ENCODE measurements at places on chromosomes 7 and 10.

- DNase-seq = peak; percentile 9
Observed at GRCh38 chr10:26408858-26409494, 29.2 kb upstream of the APBB1IP start.

DNA sequence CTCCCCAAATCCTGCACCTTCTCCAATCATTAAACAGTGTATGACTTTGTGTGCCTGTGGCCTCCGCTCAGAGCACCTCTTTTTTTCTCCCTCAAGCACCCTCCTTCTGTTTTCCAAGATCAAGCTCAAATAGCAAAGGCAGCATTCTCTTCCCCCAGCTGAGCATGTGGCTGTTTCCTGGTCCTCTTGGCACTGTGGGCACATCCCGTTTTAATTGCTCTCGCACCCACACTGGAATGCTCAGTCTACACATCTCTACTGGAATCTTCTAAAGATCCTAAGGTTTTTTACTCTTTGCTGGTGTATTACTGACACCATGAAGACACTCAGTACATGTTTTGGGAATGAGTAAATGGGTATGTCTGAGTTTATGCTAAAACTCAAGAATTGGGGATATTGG, 107.4 kb downstream of the WDFY4 start:
- DNase-seq = no peak

DNA sequence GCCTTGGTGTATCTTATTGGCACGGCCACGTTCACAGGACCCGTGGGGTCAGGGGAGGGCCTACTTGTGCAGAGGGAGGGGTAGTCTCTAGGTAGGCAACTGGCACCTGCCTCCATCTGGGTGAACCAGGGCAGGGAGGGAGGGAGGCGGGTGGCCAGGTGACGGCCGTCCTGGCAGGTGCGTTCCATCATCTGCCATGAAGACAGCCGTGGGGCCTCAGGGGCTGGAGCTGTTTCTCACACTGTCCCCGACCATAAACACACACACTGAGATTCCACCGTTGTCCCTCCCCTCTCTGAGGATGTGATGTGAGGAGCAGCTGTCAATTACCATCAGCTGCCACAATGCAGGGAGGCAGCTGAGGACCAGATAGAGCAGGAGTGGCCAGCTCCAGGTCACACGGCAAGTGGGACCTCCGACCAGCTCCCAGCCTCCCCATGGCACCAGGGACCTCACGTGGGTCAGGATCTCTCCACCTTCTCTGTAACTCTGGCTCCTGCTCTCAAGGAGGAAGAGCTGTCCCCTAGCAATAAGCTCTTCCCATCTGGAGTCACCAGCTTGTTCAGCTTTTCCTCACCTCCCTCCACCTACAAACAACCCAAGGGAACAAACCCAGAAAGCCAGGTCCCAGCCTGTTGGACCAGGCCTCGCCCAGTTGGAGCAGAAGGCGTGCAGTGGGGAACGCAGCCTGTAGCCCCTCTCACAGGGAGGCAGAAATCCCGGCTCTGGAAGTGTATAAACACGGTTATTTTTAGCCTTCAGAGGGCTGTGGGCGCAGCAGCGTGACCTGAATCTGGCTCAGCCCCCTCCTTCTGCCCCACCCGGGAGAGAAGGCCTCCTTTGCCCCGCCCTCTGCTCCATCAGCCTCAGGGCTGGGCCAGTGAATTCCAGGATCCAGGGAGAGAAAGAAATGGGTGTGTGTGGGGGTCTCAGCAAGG, 33.1 kb downstream of the ZMIZ1 start:
- DNase-seq = no peak

DNA sequence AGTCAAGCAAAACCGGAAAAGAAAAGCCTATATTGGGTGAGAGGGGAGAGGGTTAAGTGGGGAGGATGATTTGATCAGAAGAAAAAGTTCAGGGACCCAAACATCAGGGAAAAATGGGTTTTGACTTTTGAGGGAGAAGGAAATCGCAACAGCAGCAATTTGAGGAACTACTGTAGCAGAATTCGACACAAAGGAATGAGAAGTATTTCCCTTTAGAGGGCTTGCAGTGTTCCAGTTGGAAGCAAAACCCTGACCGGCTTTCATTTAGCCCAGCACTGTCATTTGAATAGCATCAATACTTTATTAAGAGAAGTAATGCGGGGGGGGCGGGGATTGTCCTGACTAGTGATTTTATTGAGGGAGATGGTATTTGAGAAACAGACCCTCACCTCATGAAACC, 37.2 kb upstream of the GATA3 start:
- DNase-seq = no peak

- peak; percentile 93 for DNase-seq
Observed at GRCh38 chr10:14736600-14737081, 38.1 kb downstream of the FAM107B start.

- peak; percentile 32 for DNase-seq
Observed at GRCh38 chr10:122142641-122143237, 128.4 kb upstream of the BTBD16 start.

DNA sequence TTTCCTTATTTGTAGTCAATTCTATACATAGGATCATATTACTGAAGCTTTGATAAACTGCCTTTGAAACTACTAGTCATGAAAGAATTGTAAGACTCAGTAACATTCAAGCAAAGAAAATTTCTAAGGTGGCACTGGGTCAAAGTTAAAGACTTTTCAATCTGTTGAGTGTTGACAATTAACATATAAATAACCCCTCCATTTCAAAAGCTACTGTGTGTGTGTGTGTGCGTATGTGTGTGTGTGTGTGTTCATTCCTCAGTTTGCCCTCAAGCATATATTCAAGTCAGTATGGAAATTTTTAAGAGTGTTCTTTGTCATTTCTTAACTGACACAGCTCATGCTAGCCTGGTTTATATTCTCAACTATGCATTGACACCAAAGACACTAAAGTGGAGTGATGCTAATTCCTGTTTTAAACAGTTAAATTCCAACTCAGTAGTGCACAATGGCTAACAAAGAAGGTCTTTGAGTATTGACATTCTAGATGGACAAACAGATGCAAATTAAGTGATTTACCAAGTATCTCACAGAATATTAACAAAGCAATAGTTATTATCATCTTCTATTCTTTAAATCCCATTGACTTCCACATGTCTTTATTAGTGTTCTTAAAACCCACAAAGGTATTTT, 314.8 kb upstream of the GRM3 start:
- DNase-seq = no peak

DNA sequence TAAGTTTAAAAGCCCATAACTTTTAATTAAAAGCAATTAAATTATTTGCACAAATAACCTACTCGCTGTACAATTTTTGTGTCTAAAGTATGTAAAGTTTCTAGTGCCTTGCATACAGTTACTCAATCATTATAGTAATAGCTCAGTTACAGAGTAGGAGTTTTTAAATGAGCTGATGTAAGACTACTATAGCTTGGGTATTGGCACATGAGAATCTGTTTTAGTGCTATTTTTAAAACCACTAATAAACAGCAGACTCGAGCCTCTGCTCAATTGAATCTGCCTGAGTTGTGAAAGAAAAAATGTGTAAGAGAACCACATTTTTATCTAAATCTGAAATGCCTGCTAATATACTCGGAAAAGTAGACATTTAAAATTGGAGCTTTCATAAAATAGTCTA, 31.1 kb downstream of the CTNNA3 start:
- peak; percentile 7 for DNase-seq

DNA sequence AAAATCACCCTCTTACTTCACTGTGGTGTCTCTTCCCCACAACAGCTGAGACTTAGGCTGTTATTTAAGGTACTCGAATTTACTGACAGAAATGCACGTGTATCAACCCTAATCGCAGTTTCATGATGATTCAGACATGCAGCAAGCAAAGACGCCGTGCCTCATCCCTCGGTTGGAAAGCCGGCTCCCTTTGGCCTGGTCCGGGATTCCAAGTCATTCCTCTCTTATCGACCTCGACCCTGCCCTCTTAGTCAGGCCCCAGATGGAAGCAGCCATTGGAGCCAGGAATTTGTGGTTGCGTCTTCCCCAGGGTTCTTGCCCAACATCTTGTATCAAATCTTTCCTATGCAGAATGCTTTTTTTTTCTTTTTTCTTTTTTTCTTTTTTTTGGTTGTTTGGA, 229.5 kb downstream of the GATA3 start:
- DNase-seq = no peak

GRCh38 chr7:141593134-141593533, 41.9 kb downstream of the AGK start:
- no peak for DNase-seq

DNA sequence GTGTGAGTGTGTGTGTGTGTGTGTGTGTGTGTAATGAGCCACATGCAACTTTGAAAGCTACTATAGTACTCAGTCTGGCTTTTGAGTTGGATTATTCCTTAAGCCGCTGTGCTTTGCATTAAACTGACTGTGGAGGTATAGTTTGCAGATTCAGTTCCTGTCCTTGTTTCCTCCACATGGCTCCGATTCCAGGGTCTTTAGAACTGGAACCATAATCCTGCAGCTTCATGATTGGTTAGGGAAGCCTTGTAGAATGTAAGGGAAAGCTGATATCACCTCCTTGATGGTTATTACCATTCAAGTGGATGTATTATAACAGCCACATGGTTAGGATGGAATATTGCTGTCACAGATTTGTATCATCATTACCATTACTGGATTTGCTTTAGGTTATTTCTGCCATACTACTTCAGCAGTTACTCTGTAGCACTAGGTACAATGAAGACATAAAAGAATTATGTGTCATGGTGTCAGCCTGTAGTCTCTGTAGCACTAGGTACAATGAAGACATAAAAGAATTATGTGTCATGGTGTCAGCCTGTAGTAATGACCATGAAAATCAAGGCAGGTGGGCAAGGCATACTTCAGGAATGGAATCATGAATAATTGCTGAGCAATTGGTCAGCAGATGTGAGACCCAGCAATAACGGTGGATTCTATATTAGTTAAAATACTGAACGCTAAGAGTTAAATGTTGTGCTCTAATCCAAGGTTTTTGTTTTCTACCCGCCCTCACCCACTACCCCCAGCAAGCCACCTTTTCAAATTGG, 275.1 kb upstream of the FZD1 start:
- no peak for DNase-seq

- DNase-seq = peak; percentile 81
Observed at GRCh38 chr7:22725585-22725984, 1.4 kb upstream of the IL6 start.

DNA sequence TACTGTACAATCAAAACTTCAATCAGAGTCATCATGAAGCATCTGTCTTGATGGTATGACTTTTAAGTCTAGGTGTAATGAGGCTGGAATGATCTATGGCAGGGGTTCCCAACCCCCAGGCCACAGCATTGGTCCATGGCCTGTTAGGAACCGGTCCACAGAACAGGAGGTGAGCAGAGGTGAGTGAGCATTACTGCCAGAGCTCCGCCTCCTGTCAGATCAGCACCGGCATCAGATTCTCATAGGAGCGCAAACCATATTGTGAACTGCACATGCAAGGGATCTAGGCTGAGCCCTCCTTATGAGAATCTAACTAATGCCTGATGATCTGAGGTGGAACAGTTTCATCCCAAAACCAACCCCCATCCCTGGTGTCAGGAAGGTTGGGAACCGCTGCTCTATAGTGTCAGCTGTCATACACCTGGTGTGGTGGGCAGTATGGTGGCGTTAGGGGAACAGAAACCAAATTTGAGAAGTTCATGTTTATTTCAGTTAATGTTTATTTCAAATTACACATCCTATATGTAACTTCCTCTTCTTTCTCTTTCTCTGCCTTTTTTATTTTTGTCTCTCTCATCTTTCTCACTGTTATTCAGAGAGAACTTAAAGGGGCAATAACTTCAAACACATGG, 432.6 kb downstream of the TNS3 start:
- DNase-seq = peak; percentile 90

DNA sequence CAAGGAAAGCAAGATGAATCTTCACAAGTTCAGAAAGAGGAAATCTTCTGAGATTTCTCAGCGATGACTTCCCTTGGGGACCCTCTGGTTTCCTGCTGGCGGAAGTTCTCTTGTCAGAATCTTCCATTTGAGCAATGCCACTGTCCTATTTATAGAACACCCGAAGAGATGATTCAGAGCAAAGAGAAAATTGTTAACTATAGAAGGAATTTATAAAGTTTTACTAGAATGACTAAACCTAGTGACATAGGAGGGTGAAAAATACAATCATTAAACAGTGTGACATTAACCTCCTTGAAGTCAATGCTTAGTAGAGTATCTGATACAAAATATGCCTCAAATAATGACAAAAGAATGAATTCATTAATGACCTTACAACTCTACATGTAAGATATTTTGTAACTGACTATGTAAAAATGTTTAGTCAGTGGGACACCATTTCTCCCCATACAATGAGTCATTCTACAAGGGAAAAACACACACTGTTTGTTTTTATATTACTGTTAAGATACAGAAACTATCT, 206.5 kb upstream of the CNTNAP2 start:
- DNase-seq = peak; percentile 89

DNA sequence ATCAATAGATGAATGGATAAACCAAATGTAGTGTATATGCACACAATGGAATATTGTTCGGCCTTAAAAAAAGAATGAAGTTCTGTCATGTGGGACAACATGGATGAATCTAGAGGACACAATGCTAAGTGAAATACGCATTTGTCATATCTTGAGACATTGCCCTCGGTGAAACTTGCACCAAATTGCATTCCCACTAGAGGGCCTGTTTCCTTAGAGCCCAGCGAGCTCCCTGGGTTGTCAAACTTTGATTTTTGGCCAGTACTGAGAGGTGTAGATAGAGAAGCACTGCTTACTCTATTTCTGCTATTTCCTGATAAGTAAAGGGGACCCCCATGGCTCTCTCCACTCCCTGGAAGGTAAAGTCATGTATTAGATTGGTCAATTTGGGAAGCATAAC, 157.1 kb downstream of the GPAM start:
- DNase-seq = peak; percentile 24

GRCh38 chr10:33035411-33035810, 77.4 kb upstream of the ITGB1 start:
- no peak for DNase-seq

DNA sequence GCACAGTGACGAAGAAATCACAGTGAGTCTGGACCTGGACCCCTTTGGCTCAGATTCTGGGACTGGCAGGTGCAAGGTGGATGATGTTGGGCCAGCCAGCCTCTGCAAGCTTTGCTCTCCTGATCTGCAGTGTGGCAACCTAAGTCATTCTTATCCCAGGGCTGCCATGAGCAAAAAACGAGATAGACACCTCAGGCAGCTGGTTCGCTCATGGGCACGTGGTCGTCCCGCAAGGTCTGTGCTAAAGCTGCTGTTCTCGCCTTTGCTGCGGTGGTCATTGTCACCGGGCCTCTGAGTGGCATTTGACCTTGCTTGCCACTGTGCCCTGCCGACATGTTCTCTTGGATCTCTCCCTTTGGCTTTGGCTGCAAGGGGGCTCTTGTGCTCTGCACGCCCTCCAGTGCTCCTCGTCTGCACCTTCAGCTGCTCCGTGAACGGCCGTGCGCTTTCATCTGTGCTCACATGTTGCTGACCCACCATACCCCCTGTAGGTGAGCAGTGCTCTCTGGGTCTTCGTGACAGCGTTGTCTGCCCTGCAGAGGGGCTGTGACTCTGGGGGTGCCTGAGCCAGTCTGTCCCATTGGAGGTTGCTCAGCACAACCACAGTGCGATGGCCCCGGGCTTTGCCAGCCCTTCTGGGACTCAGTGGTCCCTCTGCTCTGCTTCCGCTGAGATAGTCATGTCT, 317.0 kb downstream of the GLRX3 start:
- no peak for DNase-seq

DNA sequence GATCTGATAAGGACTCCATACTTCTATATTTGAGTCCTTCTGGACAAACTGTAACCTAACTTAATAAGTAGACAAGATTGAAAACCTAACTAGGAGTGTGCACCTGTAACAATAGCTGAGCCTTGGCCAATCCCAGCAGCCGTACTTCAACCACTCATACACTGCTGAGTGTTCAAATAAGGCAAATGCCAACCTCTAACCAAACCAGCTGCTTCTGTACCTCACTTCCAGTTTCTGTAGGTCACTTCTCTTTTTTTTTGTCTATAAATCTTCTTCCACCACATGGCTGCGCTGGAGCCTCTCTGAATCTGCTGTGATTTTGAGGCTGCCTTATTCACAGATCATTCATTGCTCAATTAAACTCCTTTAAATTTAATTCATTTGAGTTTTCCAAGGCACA, 753.2 kb downstream of the DNAJB9 start:
- DNase-seq = peak; percentile 56
